ENCODE measurements at places on chromosomes 12 and 14.
A peak's percentile ranks its signal among the peaks of the same experiment; 100 is the strongest.

DNA sequence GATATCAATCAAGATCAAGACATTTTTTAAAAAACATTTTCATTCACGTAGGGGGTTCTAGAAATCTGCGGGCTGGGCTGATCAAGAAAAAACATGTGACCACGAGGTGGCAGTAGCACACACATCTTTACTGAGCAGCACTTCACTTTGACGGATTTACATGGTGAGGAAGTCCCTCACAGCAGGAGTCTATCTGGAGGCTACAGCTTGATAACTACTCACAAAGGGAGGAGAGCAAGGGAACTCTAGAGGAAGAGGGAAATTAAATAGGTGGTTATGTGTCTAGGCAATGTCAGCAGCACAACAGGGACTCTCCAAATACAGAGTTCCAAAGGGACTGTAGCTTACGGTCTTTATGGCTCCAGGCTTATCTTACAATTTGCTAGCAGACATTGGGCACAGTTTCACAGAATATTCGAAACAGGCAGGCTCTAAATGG is 248.1 kb downstream of the DPY19L2 start:
- peak; percentile 32 for ATAC-seq

GRCh38 chr12:52480073-52480472 is 6.5 kb upstream of the KRT6C start:
- no peak for ATAC-seq

DNA sequence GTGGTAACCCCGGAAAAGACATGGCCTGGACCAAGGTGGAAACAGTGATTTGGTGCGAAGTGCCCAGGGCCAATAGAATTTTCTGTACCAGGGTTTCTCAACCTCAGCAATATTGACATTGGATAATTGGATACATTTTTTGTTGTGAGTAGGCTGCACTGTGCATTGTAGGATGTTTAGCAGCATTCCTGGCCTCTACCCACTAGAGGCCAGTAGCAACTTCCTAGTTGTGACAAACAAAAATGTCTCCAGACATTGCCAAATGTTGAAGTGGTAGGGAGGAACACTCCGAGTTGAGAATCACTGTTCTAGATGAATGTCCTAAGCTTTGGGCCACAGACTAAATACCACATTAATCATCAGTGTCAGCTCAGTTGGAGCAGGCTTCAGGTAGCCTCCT is 6.2 kb upstream of the CGRRF1 start:
- no peak for ATAC-seq

DNA sequence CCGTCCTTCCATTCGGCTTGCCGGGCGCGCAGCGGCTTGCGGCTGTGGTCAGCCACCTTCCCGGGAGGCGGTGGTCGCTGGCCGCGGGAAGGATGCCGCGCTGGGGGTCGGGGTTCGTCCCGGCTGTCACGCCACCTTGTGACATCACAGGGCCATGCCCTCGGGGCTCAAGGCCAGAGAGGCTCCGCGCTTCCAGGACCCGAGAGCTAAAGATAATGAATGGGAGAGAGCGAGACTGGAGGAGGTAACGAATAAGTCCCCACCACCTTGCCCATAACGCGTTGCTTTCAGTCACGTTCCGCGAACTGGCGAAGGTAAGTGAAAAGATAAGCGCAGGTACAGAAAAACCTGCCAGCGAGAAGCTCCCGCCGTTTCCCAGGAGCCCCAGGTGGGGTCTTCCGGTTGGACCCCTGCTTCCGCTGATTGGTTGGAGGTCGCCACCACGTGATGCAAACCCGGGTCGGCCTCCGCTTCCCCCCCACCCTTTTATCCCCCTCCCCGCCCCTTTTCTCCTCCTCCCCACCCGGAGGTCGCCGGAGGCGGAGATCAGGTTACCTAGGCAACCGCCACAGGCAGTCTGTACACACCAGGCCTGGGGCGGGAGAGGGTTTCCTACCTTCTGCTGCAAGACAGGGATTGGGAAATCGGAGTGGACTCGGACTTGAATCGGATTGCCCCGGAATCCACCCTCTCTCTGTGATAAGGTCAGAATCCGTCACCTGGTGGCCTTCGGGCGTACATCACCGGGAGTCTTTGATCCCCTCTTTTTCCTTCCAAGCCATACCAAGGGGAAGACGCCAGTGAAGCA is at the start of gene LRRC9:
Gene LRRC9 (plus strand): TSS at position 575 of the 808 bp plus-strand sequence.
- no peak for ATAC-seq

- no peak for ATAC-seq
Observed at GRCh38 chr14:52974406-52974805, 23.6 kb upstream of the FERMT2 start.

DNA sequence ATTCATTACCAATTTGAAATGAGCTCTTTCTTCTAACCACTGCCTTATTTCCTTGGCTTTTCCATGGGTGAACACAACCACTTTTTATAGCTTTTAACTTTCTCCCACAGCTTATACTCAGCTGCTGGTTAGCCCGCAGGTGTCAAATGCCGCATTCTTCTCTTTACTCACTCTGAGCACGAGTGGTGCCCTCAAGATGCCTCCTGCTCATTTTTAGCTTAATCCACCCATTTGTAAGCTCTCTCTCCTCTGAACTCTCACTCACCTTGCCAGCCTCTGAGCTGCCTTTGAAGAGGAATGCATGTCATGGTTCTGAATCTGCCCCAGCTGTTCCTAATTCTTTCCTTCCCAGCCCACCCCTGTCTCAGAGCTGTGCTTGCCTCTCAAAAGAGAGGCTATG is 449.4 kb upstream of the PRICKLE1 start:
- ATAC-seq = no peak

GRCh38 chr14:105021656-105022275 is 883 bp upstream of the CDCA4 start:
- ATAC-seq = no peak

GRCh38 chr12:46366771-46367170 is 5.8 kb downstream of the SLC38A2 start:
- ATAC-seq = no peak

- ATAC-seq = no peak
Observed at GRCh38 chr12:57131896-57132744, 3.8 kb downstream of the LRP1 start.

DNA sequence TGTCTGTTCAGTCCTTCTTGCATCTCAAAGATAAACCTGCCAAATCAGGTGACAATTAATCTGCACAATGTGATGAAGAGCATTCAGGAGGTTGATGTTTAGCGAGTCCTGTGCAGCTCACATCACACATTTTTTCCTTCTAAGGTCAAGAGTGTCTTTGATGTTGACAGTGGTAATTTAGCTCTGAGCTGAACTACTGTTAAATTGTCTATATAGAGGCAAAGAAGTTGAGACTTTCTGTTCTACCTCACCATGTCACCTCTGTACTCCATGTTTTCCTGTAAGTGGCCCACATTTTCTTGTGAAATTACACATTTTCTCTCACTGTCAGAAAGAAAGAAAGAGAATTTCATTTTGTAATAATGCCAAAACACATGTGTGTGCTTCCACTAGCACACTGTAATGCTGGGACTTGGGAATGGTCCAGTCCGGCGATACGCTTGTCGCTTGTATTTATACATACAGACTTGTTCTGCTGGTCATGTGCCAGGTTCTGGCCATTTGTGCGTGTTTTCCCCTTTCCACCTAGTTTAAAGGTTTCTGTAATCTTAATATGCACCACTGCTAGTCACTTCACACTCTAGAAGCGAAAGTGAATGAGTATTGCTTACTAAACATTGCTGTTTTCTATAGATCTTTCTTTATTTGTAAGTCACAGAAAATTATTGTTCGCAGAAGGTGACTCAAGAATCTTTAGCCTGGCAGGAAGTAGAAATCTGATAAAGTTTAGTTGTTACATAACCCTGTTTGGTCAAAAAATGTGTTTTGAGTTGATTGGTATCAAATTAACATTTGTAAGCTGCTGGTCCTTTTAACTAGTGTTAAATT is 328.9 kb downstream of the TMTC2 start:
- ATAC-seq = peak; percentile 52

GRCh38 chr12:107847430-107847829 is 72.9 kb downstream of the ASCL4 start:
- no peak for ATAC-seq

DNA sequence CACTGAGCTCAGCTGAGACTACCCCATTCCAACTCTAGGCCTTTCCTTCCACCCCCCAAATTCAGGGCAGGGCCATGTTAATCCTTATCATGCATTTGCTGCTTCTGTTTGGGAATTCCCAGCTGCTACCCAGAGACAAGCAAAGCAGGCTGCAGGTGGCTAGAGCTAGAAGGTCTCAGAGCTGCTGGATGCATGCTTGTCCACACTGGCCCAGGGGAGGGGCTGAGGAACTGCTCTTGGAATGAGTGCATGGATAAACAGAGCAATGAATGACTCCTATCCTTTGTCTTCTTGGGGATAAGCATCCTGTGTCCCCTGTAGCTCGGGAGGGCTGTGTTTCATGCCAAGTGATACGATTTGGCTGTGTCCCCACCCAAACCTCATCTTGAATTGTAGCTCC is 136.8 kb upstream of the NOS1 start:
- ATAC-seq = no peak

DNA sequence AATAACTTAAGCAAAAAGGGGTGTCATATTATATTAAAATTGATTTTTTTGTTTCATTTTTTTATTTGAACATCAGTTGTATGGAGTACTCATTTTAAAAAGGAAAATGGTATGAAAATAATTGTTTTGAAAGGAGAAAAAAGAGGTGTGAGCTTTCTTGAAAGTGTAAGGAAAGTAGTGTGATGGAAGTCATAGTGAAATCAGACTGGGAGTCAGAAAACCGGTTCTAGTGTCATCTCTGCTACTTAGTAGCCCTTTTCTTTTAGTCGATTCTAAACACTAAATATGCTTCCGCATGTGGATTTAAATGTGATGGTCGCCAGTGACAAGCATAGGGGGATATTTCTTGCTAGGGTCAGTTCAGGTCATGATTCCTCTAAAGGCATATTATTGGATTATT is 1.8 kb upstream of the DYRK2 start:
- ATAC-seq = no peak

GRCh38 chr14:70422538-70422937 is 5.6 kb upstream of the SYNJ2BP start:
- ATAC-seq = no peak

GRCh38 chr14:81474685-81475324 is 58.8 kb downstream of the SEL1L start:
- no peak for ATAC-seq

DNA sequence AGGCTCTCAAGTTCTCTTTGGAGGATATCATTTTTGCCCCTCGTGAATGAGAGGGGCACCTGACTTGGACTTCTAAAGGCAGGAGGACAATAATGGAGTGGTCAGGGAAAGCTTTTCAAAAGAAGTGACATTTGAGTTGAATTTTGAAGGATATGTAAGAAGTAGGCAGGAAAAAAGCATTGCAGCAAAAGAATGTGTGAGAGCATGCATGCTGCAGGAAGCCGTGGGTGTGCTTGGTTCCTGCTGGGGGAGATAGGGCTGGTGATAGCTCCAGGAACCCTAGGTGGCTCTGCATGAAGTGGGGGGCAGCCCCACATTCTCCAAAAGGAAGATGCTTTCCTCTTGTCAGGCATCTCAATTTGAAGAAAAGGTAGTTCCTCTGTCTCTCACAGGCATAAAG is 23.1 kb downstream of the ACVR1B start:
- no peak for ATAC-seq

DNA sequence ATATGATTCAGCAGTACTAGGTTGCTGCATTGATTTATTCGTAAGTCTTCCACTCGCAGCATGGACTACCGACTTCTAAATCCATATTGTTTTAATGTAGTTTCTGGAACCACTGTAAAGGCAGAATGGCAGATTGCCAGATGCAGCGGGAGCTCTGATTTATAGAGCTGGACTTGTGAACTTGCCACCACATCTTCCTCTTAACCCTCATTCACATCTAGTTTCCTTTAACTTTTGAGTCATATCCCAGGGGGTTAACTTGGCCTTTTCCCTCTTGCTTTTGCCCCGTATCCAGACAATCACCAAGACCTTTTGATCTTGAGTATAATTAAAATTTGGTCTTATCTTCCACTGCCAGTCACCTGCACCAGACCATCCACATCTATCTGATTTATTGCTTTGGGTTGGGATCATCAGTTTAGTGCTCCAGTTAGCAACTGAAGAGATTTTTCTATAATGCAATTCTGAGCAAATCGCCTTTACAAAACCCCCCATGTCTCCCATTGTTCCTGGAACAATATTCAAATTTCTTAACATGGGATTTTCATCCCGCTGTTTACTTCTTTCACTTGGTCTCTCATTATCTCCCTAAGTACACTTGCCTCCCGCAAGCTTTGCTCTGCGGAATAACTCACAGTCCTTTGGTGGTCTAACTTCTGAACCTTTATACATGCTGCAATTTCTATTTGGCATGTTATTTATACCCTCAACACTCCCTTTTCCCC is 130.5 kb downstream of the ACSS3 start:
- ATAC-seq = no peak

- ATAC-seq = peak; percentile 77
Observed at GRCh38 chr14:20295067-20295466, 10.7 kb downstream of the TTC5 start.

DNA sequence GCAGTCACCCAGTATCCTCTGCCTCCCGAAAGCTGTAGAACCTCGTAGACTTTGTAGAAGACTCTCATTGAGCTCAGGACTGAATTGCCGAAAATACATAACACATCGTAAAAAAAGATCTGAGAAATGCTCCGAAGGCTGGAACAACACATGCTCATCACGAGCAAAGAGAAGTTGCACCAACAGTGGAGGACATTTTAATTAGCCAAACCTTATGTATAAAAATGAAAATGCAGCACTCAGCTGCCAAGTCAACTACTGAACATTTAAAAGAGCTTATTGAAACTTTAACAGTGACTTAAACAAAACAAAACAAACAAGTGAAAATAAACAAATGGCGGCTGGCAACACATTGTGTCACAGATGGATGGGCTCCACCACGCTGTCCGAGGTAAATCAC is 519.9 kb downstream of the TMEM132D start:
- no peak for ATAC-seq

GRCh38 chr12:130151846-130152245 is 10.4 kb upstream of the FZD10 start:
- no peak for ATAC-seq

DNA sequence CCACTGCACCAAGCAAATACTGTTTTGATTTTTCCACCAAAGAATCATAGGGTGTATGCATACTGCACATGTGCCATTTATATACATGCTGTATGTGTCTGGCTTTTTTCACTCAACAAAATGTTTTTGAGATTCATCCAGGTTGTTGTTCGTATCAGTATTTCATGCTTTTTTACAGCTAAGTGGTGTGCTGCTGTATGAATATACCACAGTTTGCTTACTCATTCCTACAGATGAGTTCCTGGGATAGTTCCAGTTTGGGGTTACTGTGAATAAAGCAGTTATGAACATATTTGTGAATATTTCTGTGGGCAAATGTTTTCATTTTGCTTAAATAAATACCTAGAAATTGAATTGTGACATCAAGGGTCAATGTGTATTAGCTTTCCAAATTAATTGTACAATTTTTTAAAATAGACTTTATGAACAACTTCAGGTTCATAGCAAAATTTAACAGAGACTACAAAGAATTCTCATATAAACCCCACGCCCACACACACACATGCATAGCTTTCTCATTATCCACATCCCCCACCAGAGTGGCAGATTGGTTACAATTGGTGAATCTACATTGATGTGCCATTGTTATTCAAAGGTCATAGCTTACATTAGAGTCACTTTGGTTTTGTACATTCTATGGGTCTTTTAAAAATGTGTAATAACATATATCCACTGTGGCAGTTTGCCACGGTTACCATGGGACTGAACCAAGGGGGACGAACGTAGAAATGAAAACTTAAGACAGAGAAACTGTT is 6.9 kb upstream of the KRT6A start:
- no peak for ATAC-seq
